Germinal center (tissue), 1 donor: ENCODE measurements at places on chromosomes 1 and 21.
A peak's percentile ranks its signal among the peaks of the same experiment; 100 is the strongest.

- no peak for DNase-seq
These were observed 69.1 kb downstream of the SPSB1 start for GRCh38 chr1:9361630-9362260.

DNA sequence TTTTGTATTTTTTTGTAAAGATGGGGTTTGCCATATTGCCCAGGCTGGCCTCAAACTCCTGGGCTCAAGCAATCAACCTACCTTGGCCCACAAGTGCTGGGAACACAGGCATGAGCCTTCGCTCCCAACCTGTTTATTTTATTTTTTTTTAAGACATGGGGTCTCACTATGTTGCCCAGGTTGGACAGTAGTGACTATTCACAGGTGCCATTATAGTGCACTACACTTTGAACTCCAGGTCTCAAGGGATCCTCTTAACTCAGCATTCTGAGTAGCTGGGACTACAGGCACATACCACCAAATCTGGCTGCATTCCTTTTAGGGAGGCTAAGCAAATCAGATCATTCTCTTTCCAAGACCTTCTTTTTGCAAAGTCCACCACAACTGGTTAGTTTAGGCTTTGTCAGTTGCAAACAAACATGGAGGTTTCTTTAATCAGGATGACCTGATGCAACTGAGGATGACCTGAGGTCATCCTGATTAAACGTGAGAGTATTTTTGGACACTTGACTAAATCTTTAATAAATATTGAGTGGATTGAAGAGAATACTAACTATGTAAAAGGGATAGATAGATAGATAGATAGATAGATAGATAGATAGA, 30.0 kb upstream of the RALGPS2 start:
- DNase-seq: no peak

GRCh38 chr1:52111492-52111891, 30.4 kb upstream of the ZFYVE9 start:
- DNase-seq: no peak

- no peak for DNase-seq
These were observed 559.8 kb downstream of the LMO4 start for GRCh38 chr1:87888446-87888845.

DNA sequence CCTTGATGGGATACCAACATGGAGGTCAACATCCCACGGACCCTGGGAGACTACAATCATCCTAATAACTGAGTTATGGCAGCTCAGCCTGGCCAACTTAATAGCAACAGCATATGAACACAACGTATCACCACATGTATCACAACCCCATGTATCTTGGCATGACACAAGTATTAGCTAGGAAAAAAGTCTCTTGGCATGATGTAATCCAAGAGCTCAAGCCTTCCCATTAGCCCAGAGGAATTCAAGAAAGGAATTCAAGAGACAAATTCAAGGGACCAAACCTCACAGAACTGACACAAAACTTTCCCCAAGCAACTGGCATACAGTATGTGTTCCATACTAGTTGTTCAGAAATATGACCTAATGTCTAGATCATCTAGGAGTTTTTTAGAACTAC, 100.9 kb upstream of the HMGB4 start:
- no peak for DNase-seq

DNA sequence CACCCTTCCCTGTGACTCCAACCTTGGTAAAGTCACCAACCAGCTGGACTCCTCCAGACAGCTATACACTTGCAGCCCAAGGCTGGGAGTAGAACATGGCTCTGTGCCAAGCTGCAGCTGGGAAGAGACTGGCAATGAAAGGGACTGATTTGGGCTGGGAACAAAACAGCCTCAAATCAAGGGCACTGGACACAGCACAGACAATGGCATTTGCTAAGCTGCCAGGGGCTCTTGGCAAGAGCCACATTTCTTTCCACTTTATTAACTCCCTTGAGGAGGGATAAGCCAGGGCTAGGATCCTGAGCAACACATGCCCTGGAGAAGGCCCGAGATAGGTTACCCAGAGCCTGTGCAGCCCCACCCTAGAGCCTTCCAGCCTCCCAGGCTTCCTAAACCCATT, 12.0 kb downstream of the SYT11 start:
- no peak for DNase-seq

DNA sequence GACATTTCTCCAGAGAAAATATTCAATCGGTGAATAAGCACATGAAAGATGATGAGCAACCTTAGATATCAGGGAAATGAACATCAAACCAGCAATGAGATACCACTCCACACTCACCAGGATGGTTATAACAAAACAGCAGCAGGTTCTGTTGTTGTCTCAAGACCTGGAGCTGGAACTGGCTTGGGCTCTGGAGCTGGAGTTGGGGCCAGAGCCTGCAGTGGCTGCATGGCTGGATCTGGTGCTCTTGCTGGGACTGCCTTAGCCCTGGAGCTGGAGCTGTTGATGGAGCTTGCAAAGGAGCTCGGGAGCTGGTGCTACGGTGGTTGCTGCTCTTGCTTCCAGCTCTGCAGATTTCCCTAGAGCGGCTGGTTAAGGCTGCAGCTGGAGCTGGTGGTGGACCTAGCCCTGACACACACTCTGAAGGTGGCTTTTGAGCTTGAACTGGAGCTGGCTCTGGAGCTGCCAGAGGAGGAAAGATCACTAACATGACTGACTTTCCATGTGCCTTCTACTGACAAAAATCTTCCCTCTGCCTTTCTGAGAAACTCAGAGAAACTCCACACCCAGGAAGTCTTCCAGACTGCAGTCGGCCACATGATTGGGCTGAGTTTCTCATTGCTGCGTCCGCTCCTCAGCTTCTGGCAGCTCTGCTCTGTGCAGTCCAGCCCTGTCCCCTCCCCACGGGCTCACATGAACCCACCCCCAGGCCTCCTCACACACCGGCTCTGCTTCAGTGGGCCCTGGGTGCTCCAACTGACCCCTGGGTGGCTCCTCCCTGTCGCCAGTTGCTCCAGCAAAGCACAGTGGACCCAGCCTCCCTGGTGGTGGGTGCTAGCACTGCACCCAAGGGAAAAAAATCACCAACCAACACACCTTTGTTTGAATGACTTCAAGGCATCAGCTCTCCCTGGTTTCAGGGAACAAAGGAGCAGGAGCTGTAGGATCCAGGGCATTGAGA, 139.1 kb upstream of the FMN2 start:
- DNase-seq: peak; percentile 6

DNA sequence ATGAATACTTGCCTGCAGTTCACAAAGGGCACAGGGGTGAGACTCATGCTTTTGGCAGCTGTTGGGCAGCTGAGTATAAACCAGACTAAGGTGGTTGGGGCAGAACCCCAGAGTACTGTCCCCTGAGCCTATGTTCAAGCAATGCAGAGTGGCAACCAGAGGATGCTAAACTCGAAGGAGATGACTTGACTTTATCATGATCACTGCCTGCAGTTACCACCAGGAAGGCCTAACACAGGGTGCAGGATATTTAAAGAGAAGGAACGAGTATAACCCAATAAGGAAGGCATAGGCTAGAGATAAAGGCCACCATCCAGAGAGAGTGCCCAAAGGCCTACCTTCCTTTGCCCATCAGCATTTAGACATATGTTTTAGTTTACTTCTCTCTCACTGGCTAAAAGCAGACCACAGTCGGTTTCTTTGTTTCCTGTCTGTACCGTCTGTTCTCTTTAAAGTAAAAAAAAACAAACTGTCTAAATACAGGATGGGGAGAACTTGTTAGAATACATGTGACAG, 83.3 kb downstream of the MPZL1 start:
- peak; percentile 8 for DNase-seq

DNA sequence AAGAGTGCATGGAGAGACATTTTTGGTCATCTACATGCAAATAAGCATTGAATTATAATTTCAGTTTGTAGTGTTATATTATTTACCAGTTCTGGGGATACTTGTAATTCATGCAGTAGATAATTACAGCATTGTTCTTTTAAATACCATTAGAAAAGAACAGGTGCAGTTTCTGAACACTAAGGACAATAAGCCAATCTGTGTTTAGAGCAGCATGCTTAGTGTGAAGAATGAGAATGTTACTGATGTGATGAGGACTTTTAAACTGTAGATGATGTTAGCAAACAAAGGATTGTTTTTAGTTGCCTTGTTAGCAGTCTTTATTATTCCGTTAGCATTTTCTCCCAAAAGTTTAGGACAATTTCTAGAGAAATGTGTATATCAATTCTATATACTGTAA, 348.3 kb downstream of the BRINP3 start:
- no peak for DNase-seq

DNA sequence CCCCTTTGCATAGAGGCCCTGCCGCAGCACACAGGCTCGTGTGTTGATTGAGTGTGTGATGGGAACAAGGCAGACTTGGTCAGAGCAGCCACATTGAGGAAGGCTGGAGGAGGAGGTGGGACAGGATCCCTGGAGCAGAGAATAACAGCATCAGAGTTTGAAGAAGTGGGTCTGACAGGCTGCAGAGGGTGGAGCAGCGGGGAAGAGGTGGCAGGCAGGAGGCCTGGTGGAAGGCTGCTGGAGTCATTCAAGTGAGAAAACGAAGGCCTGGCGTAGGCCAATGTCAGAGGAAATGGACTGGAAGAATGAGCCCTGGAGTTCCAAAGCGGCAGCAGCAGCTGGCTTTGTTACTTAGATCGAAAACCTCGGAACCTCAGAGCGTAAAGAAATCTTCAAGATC, 115.0 kb upstream of the GRIK3 start:
- no peak for DNase-seq

DNA sequence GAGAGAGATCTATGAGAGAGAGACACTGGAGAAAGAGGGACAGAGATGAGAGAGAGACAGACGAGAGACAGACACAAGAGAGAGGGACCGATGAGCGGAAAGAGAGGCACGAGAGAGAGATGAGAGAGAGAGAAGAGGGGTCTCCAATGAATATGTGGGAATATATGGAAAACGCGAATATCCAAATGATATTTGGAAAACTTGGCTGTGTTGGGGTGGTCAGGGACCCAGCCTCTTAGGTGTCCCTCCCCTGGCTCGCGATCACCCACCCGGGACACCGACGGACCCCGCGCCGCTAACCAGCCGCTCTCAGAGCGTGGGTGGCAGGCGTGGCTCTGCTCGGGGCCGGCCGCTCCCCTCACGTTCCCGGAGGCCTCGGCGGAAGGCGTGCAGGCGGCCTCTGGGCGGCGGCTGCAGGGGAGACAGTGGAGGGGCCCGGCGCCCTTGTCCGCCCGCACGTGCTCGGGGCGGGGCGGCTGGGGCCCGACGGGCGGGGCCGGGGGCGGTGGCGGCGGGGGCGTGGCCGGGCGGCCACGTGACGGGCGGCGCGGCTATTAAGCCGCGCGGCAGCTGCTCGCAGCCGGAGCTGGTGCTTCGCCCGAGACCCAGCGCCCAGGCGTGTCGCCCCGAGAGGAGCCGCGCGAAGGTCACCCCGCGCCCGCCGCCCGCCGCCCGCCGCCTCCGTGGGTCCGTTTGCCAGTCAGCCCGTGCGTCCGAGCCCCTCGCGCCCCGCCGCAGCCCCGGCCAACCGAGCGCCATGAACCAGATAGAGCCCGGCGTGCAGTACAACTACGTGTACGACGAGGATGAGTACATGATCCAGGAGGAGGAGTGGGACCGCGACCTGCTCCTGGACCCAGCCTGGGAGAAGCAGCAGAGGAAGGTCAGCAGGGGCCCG, at the start of gene ACTN2:
Gene ACTN2 (plus strand): TSS at position 583 of the 898 bp plus-strand sequence. CDS start 175 bp downstream, at position 758.
- peak; percentile 82 for DNase-seq

DNA sequence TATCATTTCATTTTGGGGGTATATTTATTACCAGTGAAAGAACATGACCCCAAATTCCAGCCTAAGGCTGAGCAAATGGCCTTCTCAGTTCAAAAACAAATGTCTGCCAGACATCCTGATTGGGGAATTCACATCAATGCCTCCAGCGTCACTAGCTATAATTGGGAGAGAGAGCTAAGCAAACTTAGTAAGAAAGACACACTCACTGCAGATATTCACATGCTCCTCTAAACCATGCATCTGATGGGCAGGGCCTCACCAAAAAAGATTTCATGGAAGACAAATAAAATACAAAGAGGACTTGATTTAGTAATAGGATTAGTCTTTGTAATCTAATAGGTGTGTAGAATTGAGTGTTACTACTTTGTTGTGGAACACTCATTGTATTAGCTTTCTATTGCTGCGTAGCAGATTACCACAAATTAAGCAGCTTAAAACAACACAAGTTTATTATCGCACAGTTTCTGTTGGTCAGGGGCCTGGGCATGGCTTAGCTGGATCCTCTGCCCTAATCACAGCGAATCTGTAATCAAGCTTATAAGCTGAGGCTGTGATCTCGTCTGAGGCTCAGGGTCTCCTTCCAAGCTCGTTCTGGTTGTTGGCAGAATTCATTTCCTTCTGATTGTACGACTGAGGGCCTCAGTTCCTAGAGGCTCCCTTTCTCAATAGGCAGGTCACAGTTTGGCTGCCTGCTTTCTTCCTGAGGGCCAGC, 243.0 kb downstream of the PBX1 start:
- no peak for DNase-seq

DNA sequence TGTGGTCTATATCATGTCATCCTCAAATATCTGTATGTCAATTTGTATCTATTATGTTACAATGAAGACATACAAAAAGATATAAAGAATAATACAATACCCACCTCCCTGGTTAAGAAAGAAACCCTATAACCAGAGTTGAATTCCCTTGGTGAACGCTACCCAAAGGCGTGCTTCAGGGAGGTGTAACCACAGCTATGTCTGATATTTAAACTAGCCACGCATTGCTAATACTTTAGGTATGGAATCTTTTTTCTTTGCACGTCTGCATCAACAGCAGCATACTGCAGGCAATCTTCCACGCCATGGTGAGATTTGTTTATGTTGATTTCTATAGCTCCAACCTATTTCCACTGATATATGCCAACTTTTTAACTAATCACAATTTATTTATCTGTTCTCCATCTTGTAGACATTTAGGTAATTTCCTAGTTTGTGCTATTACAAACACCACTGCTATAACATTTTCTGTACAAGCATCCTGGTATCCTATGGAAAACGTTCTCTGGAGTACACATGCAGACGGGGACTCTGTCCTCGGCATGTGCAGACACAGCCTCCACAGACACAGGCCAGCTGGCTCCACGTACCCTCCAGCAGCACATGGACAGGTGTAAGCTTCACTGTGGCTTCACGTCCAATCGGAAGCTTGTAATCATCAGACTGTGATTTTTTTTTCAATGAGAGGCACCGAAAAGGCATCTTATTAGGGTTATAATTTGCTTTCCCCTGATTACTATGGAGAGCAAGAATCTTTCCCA, 58.5 kb downstream of the HSF2BP start:
- DNase-seq: no peak

DNA sequence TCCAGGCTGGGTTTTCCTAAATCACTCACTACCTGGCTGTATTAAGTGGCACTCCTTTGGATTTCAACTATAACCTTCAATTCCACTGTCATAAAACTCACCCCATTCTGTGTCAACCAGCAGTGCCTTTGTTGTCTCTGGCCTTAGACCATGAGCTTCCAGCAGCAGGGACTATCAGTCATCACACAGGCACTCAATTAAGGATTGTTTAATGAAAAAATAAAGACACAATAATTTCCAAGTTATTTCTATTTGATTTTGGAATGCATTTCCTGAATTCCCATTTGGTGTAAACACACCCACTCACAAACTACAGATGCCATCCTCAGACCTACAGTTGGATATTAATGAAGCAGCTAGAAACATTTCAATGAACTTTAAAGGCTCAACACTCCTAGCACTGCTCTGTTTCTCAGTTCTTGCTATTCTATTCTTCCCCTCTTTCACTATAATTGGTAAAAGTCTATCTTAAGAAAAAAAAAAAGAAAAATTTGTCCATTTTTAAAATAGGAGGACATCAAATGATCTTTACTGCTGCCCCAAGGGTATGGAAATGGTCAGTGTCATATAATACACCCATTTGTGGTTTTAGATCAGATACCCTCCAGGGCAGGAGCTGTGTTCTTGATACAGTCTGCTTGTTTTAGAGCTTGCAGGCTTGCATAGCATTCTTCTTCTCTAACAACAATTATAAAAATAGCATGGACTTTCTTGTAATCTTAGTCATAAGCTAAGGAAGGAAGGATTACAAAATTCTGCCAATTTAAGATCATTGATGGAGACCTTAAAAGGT, 156.4 kb downstream of the PTGER3 start:
- no peak for DNase-seq
